ENCODE measurements at places on chromosomes 12 and 14.

DNA sequence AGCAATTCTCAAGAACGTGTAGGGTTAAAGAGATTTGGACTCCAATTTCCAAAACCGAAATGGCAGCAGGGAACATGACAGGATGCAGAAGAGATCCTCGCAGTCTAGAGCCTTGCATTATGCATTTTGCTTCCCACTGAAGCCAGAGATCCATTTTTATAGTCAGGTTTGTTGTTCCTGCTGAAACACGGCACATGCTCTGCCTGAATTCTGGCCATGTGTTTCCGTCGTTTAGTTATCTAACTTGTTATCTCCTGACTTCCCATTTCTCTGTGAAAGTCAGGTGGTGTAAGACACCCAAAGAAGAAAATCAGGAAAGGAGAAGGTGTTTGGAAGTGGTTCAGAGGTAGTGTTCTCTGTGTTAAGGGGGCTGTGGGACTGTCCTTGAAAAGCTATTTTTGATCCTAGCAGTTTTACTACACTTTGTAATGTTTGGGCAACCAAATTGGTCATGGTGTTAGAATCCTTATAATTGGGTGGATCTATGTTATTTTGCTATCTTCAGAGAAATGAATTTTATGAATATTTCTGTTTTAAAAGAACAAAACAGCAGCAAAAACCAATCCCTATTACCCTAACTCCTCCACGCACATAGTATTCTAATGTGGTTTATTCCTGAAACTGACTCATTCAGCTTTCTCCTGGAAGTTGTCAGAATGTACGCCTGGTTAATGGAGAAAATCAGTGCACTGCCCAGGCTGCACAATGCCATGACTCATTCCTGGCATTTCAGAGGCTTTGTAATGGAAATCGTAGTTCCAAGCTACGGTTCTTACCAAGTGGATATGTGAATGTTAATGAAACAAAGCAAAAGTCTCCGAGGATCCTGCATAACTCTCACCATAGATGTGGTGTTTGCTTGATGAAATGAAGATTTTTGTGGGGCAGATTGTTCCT, 110.1 kb downstream of the SAMD4A start:
- DNase-seq, result no peak

GRCh38 chr12:71752891-71753290, 1.8 kb upstream of the RAB21 start:
- DNase-seq, result no peak

GRCh38 chr14:63392236-63392635, 73.5 kb upstream of the GPHB5 start:
- no peak for DNase-seq

DNA sequence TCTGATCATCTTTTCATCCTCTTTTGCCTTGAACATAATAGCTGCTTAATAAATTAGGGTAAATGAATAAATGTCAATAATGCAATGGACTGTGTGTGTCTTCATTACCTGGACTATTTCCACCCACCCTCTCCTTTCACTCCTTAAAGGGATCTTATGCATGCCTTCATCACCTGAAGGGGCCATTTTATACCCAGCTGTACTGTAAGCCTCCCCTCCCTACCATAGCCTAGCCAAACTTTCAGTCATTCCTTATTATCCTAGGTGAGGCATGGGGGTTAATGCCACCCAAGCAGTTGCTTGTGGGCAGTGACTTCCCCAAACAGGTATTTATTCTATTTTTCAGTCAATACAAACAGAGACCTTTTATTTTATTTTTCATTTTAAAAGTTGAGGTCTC, 127.8 kb upstream of the PARP11 start:
- DNase-seq, result no peak

DNA sequence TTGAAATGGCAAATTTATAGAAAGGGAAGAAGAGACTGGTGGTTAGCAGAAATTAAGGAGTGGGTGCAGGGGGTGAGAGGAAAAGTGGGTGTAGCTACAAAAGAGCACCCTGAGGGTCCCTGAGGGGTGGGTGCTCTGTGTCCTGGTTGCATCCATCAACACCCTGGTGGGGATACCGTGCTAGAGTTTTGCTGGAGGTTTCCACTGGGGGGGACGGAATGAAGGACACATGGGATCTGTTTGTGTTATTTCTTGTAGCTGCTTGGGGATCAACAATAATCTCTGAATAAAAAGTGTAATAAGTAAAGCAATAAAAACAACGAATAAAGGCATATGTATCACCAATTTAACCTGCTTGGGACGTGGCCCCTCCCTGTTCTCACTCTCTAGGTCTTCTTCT, 175.3 kb downstream of the KIF26A start:
- no peak for DNase-seq

- no peak for DNase-seq
These were observed 7.4 kb upstream of the ALDH1L2 start for GRCh38 chr12:105091476-105092206.

DNA sequence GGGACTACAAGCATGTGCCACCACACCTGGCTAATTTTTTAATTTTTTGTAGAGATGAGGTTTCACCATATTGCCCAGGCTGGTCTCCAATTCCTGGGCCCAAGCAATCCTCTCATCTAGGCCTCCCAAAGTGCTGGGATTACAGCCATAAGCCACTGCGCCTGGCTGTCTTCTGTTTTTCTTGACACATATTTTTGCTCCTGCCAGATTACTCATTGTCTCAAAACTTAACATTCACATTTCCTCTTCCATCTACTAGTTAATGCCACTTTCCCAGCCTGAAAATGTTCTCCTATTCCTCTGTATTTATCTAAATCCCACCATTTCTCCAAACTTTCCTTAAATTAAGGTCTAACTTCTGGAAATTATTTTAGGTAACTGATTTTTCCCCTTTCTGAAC, 36.2 kb upstream of the KCNH3 start:
- no peak for DNase-seq

DNA sequence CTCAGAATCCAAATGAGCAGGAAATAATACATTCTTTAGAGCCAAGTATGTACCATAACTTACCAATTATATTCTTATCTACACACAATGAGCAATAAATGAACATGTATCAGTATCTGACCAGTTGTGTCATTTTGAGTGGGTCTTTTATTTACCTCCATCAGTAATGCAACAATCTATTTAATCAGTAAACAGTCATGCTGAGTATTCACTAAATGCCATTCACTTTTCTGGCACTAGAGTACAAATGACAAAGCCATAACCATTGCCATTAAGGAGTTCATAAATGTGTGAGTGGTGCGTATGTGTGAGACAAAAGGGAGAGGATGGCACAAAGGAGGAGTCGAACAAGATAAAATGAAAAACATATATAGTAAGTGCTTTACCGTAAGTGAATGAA, 1.5 kb upstream of the STRAP start:
- DNase-seq, result no peak

DNA sequence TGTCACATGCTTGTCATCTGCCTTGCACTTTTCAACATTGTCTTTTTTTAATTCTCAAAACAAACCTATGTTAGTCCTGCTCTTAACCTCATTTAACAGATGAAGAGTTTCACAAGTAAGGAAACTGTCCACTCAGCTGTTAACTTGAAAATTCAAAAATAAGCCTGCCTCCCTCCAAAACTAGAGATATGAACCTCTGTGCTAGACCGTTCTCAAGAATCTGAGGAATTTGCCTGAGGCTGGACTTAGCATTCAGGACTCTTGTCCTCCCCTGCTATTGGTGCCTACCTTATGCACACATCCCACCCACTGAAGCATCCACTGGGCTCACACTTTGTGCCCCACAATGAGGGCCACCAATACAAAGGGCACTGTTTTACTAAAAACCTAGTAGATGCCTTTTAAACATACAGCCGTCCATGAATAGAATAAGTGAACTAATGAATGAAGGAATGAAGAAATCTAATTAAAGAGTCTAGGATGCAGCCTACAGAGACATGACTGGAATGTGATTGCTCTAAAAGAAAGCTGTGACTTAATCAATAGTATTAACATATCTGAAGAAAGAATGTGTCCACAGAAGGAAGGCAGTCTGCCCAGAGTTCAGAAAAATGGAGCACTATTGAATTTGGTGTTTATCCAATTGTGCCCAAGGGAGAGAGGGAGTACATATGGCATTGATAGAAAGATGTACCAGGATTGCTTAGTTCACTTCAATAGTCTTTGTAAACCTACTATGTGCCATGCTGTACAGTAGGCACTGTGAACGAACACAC, 238.5 kb downstream of the SPTSSA start:
- DNase-seq, result no peak

DNA sequence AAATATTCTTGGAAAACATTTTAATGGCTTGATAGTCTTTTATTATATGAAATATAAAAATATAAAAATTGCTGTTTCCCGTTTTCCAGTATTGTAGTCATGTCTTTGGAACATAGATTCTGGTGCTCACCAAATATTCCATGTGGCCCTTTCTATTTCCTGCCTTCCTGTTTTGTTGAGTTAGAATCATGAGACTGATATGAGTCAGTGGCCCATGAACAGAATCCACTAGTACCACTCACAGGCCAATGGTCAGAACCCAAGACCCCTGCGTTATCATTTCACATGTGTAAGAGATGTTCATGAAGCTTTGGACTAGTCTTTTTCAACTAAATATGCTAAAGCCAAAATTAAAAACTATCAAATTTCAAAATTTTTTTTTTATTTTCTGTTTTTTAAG, 56.9 kb downstream of the BICD1 start:
- DNase-seq, result no peak

DNA sequence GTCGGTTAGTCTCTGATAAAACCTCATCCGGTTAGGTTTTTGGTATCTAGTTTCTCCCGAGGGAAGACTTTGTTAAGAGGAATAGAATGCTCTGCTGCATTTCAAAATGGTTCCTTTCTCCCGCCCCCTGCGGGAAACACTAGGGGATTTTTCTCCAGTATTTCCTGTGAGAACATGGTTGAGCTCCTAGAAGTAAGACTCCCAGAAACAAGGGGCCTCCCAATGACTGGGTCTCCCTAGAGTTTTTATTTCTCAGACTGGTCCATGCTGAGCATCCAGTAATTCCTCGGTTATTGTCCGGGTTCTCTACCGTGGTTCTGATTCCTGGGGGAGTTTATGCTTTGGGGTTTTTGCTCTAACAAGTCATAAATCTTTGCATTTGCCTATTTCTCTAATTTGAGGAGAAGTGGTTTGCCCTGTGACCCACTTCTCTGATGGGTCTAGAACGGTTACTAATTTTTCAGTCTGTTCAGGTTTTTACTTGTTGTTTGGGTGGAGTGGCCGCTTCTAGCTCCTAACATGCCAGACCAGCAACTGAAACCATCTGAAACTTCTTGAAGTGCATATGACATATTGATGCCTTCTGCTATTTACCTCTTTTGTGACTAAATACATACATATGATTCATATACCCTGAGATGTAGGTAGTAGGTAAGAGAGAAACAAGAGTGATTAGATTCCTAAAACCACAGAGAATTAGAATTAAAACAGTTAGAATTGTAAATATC, 25.1 kb downstream of the TESPA1 start:
- DNase-seq, result no peak
